ENCODE measurements at places on chromosomes 7 and 10.

GRCh38 chr7:80533287-80533686, 21.4 kb upstream of the GNAT3 start:
- DNase-seq: no peak

DNA sequence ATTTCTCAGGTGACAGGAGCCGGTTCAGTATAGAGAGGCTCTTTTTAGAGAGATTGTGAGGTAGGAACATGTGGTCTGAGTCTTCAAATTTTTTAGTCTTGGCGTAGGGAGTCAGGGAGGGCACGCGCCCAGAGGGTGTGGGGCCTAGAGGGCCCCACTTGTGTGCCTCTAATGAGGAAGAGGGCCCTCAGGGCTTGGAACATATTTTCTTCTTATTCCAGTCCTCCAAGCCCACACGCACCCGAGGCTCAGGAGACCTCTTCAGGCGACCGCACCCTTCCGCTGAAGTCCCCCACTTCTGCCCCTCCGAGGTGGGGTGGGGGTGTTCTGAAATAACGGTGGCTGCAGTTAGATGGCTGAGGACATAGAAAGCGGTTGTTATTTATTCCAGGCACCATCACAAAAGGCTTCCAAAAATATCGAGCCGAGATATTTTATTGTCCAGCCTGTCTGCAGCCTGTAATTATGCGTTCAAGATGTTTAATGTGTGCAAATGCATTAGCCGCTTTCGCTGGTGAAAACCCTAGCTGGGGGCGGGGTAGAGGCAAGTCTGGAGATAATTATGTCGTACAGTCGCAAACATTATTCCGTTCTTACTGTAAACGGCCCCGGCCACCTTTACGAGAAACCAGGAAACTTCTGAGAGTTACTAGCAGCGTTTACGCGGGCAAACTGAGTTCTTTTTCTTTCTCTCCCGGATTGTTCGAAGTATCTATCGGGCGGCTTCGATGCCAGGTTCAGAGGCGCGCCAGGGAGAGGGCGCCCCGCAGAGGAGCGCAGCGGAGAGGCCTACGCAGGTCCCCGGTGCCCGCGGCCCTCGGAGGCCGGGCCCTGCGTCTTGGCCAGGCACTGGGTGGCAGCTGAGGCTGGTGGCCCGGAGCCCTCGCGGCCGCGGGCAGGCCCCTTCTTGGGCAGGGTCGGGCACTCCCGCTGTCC, 12.9 kb upstream of the HOXA13 start:
- no peak for DNase-seq

GRCh38 chr7:139541600-139542307, 18.3 kb downstream of the CLEC2L start:
- no peak for DNase-seq

DNA sequence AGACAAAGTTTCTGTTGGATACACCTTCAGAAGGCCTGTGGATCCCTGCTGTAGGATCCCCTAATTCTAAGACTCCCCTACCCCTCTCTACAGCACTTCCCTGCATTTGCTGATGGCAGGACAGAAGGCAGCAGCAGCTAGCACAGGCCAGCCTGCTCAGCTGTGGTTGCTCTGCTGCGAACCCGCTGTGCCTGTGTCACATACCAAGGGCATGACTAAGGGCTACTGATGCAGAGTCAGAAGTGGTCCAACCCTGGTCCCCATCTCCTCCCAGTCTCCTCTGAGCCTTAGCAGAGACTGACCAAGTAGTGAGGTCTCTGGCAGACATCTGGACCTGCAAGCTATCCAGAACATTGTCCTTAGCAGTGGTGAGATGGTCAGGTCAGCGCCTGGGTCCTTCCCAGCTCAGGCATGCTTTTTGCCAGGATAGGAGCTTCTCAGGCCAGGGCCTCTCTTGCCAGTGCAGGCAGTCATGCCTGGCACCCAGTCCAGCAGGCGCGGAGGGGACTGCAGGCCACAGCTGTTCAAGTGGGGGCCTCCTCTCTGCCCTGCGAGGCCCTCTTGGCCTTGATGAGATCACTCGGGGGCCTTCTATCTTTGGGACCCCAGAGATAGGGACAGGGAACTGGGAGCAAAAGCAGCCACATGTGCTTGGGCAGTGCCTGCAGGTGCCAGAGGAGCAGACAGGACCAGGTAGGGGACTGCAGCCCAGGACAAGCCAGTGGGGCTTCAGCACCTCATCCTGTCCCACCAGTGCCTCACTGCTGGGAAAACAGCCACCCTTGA, 146.4 kb downstream of the ZNF248 start:
- DNase-seq: no peak

DNA sequence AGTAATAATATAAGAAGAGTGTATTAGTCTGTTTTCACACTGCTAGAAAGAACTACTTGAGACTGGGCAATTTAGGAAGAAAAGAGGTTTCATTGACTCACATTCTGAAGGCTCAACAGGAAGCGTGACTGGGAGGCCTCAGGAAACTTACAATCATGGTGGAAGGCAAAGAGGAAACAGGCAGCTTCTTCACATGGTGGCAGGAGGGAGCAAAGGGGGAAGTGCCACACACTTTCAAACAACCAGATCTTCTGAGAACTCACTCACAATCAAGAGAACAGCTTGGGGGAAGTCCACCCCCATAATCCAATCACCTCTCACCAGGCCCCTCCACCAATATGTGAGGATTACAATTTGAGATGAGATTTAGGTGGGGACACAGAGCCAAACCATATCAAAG, 212.5 kb upstream of the HDAC9 start:
- no peak for DNase-seq

DNA sequence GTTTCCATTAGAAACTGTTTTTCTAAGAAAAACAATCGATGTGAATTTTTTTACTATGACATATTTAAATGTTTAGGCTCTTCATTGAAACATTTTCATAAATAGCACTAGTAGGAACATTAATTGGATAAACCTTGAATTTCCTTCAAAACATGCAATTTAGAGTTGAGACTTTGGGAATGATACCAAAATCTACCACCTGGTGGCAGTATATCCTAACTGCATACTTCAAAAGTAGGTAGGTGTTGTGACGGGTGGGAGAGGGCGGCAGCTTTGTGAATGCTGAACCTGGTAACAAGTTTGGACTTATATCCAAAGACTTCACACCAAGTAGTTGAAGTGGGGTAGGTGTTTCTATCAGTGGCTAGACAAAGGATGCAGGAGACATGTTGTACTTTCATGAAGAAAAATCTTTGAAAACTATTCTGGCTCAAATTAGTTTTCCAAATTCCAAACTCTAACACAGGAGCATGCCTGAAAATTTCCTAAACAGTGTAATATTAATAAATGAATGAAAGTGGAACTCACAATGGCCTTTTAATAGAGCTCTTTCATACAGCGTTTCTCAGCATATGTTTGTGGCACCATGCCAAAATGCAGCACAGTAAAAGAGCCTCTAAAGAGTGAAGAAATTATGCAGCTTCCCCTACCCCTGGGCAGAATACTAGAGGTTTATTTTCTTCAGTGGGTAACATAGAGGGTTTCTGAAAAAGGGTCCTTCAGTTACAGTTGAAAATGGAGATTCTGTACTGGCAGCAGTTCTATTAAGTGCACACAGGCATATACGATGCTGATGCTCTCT, 201.0 kb upstream of the TPK1 start:
- peak; percentile 57 for DNase-seq

- DNase-seq: peak; percentile 20
These were observed 72.7 kb upstream of the PRKG1 start for GRCh38 chr10:51001587-51001986.

DNA sequence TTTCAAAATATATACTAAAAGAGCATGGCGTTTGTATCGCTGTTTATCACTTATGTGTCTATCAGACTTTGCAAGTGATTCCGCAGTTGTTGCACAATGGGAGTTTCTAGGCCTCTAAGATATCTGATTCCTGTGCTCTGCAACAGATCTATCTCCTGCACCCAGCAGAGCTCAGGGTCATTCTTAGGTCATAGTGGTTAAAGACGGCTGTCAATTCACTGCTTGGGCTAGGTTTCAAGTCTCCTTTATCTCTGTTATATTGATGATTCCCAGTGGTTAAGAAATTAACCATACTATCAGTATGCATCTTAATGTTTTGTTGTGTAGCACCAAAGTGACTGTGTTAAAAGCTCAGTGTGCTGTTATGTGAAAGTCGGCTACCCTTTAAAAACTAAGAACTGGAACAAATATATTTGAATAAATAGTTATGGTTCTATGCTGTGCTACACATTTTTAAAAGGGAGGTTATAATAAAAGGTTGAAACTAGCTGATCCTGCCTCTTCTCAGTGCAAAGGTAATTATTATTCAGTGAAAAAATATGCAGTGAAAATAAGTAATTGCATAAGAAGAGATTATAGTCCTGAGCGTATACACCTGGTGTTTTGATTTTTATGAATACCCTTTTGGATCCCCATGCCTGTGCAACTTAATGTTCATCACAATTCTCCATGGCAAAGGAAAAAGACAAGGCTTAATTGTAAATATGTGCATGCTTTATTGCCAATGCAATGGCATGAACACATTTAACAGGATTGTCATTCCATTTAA, 24.0 kb downstream of the HOXA1 start:
- no peak for DNase-seq

DNA sequence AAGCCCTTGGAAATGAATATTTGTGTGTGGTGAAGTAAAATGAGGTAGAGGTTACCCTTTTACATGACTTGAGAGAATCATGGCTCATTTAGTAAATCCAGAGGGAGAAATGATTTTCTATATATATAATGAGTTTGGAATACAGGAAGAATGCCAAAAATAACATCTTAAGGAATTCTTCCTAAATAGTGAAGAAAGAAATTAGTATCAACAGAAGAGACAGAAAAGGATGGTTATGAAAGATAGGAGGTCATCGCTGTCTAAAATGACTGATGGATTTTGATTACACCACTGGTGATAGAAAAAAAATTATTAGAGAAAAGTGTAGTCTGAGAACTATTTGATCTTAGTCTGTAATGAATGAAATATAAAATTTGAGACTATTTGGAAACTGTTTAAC, 283.0 kb downstream of the ADK start:
- no peak for DNase-seq

- no peak for DNase-seq
These were observed 14.2 kb upstream of the BRI3 start for GRCh38 chr7:98267303-98267702.

DNA sequence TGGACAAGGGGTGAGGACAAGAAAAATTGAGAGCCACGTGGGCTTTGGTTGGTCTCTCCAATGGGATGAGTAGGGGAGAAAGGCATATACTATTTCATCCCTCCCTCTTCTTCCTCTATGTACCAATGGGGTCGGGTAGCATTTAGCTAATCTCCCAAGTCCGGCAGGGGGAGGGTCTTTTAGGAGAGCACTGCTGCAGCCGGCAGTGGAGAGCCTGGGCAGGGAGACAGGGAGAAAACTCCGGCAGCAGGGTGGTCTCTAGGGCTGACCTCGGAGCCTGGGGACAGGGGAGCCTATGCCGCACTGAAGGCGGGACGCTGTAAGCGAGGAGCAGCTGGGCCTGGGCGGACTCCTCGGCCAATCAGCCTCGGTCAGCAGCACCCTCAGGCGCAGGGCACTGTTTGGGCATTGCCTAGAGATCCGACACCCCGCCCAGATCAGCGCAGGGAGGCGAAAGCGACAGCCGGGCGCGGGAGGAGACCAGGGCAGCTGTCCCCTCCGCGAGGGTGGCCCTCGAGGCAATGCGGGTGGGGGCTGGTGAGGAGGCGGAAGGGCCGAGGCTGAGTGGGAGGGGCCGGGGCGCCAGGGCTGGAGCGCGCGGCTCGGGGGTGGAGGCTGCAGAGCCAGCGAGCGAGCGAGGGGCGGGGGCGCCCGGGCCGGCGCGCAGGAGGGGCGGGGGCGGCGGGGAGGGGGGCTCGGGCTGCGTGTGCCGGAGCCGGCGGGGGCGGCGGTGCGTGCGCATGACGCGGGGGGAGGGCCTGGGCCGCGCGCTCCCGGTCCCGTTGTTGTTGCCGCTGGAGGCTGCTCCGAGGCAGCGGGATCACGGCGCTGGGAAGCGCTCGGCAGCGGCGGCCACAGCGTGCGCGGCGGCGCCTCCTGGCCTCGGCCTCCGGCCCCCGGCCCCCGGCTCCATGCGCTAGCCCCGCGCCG, at the start of gene AGAP3:
TSS of gene AGAP3 (plus strand) at position 785 of the 930 bp plus-strand sequence. CDS start 267 bp downstream, outside the sequence.
- DNase-seq: peak; percentile 78

DNA sequence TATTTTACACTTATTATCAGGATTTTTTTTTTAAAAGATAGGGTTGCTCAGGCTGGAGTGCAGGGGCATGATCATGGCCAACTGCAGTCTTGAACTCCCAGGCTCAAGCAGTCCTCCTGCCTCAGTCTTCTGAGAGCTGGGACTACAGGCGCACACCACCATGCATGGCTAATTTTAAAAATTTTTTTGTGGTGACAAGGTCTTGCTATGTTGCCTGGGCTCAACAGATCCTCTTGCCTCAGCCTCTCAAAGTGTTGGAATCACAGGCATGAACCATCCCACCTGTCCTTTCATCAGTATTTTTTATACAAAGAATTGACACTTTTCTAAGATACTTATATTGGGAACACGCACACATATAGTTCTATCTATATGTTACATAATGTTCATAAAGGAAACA, 99.3 kb downstream of the PIP4K2A start:
- no peak for DNase-seq

DNA sequence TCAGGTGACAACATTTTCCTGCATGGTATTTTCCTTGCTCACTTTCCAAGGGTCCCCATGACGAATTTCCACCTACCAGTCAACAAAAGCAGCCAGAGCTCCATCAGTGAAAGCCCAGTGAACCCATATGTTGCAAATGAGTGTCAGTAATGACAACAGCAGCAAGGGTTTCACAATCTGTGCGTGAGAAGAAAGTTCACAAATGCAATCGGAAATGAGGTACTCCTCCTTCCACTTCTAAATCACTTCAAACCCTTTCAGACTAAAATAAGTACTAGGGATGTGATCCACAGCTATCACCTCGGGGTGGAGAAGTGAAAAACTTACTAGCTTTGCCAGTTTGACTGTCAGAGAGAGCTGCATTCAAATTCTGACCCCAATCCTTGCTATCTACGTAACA, 55.6 kb upstream of the BET1 start:
- peak; percentile 28 for DNase-seq

DNA sequence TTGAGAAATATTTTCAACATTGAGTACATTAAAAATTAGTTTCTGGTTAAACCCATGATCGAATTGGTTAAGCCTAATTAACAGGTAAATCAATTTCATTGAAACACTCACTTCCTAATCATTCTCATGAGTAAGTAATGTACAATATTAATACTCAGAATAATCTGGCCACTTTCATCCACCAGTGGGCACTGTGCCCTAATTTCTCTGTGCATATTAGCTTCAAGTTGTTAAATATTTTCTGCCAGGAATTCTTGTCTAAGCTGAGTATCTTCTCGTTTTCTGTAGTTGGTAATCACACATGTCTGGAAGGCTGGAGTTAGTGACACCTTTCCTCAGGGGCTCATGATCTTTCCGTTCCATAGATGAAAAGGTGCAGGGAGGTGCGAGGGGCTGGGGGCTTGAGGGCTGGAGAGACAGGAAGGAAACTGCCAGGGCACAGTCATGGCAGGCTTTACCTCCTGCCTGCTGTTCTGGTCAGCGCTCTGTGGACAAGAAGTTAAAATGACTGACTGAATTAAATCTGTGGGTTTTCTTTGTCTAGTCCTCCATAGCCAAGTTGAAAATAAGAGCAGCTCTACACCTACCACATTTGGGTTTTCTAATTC, 71.9 kb downstream of the WIPF3 start:
- no peak for DNase-seq

- no peak for DNase-seq
These were observed 66.7 kb upstream of the PDZD8 start for GRCh38 chr10:117441812-117442443.

Measured in activated CD4-positive, alpha-beta T cell treated with anti-CD3 and anti-CD28 coated beads, Interleukin-2, Interleukin-6, amounts not matched to agents 100 ng/mL and 50 ng/mL, durations not matched to agents 16 hours and 8 hours (primary cell).